Left ventricle myocardium inferior (tissue), 1 donor: ENCODE measurements at places on chromosomes 5 and 9. TPM values are rescaled to one million over a fixed set of nuclear protein-coding genes. Genes with fewer than 3 reads are reported as not detected.

- H3K36me3 ChIP-seq, result no peaks in the 10 kb centered on the region
- no peak for DNase-seq
- no peak overlapping the region for H3K4me3 ChIP-seq
- no peaks in the 10 kb centered on the region for H3K4me1 ChIP-seq
Observed at GRCh38 chr5:147853372-147853987, 22.0 kb upstream of the SPINK1 start.

GRCh38 chr5:145780982-145781381, 54.2 kb downstream of the PRELID2 start:
- H3K36me3 ChIP-seq, result no peaks in the 10 kb centered on the region
- no peak overlapping the region for H3K27ac ChIP-seq
- H3K4me1 ChIP-seq, result peaks cover 5% of the 10 kb centered on the region
- H3K4me3 ChIP-seq, result no peak overlapping the region

GRCh38 chr5:59178482-59178881, 595.6 kb downstream of the RAB3C start:
- DNase-seq, result no peak
- H3K36me3 ChIP-seq, result peaks cover 4% of the 10 kb centered on the region
- peaks cover 9% of the 10 kb centered on the region for H3K4me1 ChIP-seq
- H3K27me3 ChIP-seq, result no peaks in the 10 kb centered on the region

Gene PNPLA7
- 9.0 TPM for total RNA-seq

GRCh38 chr5:112635771-112636731, 101.6 kb upstream of the APC start:
- H3K27me3 ChIP-seq, result no peaks in the 10 kb centered on the region
- DNase-seq, result no peak
- H3K4me1 ChIP-seq, result peaks cover 24% of the 10 kb centered on the region
- H3K36me3 ChIP-seq, result no peaks in the 10 kb centered on the region

DNA sequence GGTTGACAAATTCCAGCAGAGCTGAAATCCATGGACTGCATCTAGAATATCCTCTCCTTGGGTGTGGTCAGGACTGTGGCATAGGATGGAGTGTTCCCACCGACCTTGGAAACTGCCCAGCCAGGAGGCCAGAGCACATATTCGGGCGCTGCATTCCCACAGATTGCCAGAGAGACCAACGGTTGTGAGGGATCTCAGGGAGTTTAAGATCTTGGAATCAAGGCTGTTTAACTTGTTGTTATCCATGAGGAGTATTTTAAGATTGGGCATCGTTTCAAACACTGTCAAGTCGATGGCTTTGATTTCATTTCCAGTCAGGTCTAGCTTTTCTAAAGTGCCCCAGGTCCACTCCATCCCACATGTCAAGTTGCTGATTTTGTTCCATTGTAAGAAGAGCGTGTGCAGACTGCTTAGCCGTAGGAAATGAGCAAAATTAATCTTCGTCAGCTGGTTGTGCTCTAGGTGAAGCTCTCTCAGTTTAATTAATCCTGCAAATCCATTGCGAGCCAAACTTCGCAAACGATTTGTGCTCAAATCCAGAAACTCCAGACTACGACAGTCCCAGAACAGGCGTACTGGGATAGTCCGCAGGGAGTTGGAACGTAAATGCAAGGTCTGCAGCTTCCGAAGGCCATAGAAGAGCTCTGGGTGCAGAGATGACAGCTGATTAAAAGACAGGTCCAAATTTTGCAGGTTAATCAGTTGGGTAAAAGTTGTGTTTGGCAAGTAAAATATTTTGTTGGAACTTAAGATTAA, 1.5 kb downstream of the LRRTM2 start:
- H3K4me3 ChIP-seq, result no peak overlapping the region
- no peaks in the 10 kb centered on the region for H3K27me3 ChIP-seq
- no peak for DNase-seq
- H3K36me3 ChIP-seq, result no peaks in the 10 kb centered on the region
- H3K27ac ChIP-seq, result no peak overlapping the region

Gene MAP1B
- 73.2 TPM for total RNA-seq
